ENCODE measurements at places on chromosomes 3 and 15.

GRCh38 chr3:55333046-55333445, 154.1 kb downstream of the WNT5A start:
- DNase-seq, result no peak

- no peak for DNase-seq
Measured at GRCh38 chr15:37652646-37653417, 281.6 kb upstream of the TMCO5A start.

- peak; percentile 72 for DNase-seq
Measured at GRCh38 chr3:32175607-32176197, 62.8 kb upstream of the CMTM8 start.

- DNase-seq, result no peak
Measured at GRCh38 chr3:18772699-18773305, 347.7 kb upstream of the SATB1 start.

- peak; percentile 90 for DNase-seq
Measured at GRCh38 chr3:15345066-15345607, 12.8 kb upstream of the SH3BP5 start.

DNA sequence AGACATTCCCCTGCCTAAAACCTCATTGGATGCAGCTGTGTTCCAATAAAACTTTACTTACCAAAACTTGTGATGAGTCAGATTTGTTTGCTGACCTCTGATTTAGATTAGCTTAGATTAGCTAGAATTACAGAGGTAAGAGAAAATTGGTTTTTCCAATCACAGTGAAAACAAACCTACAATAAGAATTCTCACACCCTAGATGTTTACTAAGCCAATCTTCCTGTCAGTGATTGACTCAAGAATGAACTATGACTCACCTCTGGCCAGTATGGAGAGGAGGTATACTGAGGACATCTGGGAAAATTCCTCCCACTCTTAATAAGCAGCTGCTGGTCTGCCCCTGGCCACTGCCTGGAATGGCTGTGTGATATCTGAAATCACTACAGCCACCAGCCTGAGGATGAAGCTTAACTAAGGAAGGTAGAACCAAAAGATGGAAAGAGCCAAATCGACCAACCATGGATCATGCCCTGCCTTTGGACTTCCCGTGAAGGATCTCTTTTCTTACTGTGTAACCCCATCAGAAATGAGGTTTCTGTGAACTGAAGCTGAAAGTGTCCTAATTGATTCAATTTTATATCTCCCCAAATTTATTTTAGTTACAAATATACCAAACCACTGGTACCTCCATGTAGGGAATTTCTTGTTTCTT, 19.0 kb upstream of the GHSR start:
- no peak for DNase-seq

- no peak for DNase-seq
Measured at GRCh38 chr15:65264863-65265430, 21.7 kb downstream of the PARP16 start.

DNA sequence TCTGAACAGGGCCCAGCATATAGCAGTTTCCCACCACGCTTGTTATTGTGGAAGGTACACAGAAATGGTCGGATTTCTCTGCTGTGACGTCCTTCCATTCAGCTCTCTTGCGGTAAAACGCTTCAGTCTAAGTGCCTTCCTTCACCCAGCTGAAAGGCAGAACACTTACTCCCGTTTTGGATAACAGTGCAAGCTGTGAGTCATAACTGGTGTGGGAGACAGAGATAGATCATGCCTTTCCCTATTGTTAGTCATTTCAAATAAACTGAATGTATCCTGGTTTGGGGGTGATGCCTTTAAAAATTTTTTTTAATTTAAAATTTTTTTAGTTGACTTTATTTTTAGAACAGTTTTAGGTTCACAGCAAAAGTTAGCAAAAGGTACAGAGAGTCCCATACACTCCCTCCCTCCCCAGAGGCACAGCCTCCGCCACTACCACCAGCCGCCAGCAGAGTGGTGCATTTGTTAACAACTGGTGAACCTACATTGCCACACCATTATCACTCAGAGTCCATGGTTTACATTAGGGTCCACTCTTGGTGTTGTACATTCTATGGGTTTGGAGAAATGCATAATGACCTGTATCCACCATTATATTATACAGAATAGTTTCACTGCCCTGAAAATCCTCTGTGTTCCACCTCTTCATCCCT, 94.9 kb upstream of the NSMCE3 start:
- peak; percentile 60 for DNase-seq

GRCh38 chr3:32861681-32862080, 43.9 kb downstream of the TRIM71 start:
- DNase-seq, result no peak

DNA sequence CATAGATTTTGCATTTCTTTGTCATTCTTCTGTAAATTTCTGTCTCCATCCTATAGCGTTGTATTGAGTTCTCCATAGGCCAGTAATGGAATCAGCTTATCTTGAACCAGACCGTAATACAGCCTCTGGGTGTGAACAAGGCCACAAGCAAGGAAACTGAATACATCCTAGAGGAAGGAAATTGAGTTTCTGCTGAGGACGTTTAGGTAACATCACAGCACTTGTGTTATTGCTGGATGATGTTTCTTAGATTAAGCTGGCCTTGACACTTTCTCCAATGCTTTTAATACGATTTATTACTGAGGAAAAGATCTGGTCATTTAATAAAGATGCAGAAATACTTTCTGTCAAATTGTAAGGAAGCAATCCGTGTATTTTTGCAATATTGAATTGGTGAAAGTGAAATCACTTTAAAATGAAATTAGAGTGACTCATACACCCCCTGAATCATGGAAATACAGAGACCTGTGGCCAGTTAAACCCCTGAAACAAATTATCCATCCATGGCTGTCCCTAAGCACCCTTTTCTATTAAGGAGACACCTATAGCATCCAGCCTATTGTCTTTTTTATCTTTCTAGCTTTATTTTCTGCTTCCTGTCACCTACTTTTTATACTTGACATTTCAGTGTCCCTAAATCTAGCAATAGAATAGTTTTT, 48.5 kb upstream of the UBE3A start:
- no peak for DNase-seq

DNA sequence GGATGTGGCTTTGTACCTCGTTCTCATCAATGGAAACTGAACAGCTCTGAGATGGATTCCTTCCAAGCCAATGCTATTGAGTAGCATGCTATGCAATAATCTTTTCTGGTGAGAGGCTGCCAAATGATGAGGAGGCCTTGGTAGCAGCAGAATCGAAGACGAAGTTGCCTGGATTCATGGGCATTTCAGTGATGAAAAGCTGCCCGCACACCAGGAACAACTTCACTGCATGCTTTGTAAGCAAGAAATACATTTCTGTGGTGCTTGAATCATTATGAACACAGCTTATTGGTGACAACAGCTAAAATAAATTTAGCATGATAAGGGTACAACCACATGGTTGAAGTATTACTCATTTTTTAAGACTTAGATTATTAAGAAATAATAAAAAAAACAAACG, 246.8 kb upstream of the ROBO1 start:
- no peak for DNase-seq

DNA sequence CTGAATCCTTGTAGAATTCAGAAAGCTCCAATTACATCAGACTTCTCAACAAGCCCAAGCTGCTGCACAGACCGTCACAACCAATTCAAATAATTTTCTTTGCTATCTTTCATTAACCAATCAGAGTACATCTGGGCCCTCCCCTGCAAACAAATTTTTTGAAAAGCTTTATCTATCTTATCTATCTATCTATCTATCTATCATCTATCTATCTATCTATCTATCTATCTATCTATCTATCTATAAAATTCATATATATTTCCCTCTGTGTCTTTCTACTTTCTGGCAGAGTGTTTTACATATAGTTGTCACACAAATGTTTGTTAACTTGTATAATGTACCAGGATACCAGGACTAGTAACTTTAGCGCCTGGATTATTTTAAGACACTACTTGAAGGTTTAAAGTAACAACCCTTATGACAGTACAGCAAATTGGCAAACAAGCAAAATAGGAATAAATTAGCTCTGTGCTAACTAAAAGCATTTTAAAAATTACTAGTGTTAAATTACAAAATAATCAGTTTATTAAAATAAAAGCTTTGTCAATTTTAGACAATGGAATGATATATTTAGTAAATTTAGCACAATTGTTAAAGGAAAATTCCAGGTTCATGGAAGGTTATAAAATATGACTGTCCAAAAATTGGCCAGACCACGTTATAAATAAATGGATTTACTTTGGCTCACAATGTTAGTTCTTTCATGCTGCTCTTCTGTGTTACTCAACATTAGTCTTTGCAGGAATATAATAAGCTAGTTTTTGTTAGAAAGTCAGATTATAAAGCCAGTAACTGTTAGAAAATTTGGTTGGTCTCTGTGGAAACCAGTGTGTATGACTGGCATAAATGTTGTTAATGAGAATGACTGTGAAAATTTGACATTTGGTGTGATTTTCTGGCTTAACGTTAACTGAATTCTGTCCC, 138.6 kb downstream of the SUCNR1 start:
- DNase-seq, result no peak

- DNase-seq, result no peak
Measured at GRCh38 chr15:85749261-85750151, 45.2 kb downstream of the KLHL25 start.

DNA sequence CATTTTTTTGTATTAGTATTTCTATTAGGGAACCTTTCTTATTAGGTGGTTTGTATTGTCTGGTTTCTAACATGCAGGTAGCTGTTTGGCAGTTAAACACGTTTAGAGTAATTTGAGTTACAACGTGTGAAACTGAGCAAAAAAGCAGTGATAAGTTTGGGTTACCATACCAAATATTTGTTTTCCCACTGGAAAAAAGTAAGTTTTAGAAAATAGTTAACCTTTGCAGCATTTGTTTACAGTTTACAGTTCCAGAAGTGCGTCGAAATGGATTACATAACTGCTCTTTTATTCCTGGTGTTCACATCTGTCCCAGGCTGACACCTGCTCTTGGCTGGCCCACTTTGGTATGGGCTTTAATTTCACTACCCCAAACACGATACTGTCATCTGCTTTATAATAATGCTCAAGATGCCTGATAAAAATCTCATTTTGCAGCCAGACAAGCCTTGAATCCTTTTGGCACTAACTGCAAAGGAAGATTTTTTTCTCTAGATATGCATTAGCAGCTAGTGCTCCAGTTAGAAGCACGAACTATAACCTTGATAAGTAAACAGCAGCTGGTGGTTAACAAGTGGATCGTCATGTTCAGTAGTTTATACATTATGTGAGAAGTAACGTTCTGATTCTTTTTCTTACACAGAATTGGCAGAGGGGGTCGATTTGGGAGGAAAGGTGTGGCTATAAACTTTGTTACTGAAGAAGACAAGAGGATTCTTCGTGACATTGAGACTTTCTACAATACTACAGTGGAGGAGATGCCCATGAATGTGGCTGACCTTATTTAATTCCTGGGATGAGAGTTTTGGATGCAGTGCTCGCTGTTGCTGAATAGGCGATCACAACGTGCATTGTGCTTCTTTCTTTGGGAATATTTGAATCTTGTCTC, 5.3 kb downstream of the EIF4A2 start:
- no peak for DNase-seq

DNA sequence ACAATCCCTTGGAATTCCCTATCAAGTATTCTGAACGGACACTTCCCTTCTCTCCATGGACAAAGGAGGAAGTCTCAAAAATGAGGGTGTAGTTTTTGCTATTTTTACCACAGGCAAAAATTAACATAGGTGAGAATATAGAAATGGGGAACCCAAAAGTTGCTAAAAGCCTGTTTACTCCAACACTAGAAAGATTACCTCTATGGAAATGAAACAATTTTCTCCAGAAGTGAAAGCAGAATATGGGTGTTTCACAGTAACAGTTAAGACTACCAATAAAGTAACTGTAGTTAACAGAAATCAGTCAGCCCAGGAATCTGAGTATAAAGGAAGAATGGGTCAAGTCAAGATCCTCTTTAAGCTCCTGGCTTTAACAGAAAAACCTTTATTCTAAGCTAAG, 9.3 kb downstream of the TRA2B start:
- no peak for DNase-seq

GRCh38 chr3:148173851-148174250, 523.9 kb upstream of the AGTR1 start:
- no peak for DNase-seq

- no peak for DNase-seq
Measured at GRCh38 chr3:185297867-185298266, 44.0 kb upstream of the EHHADH start.

DNA sequence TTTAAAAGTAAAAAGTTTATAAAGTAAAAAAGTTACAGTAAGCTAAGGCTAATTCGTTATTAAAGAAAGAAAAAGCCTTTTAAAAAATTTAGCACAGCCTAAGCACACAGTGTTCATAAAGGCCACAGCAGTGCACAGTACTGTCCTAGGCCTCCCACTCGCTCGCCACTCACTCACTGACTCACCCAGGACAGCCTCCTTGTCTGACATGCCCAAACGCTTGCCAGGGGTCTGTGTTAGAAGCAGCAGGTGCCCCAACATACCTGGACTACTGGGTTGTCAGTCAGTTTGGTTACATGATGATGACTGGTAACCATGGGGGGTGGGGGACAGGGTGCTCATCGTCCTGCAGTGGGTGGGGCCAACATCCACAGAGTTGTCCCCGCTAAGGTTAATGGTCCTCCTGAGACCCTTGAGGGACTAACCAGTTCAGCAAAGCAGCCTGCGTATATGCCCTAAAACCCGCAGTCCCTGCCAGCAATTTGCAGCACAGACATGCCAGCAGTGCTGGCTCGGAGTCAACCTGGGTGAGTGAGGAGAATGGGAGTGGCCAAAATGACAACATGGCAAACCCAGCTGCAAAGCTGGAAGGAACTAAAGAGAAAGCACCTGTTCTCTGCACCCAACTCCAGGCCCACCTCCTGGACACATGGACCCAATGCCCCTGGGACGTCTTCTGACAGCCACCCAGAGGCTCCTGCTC, 49.2 kb downstream of the CYFIP1 start:
- DNase-seq, result no peak

DNA sequence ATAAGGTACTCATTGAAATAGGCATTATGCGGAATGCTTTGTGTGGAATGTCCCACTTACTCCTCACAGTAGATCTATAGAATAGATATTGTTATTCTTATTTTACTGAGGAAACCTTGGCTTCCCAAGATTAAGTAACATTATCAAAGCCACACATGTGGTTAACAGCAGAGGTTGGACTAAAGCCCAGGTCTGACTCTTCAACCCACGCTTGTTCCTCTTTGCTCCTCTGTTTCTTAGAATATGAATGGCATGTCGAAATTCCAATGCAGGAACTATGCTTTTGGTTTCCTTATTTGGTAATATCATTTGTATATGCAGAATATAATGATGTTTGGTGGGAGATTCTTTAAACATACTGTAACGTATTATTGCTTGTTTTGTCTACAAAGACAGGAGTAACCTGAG, 818.8 kb upstream of the LMCD1 start:
- no peak for DNase-seq

DNA sequence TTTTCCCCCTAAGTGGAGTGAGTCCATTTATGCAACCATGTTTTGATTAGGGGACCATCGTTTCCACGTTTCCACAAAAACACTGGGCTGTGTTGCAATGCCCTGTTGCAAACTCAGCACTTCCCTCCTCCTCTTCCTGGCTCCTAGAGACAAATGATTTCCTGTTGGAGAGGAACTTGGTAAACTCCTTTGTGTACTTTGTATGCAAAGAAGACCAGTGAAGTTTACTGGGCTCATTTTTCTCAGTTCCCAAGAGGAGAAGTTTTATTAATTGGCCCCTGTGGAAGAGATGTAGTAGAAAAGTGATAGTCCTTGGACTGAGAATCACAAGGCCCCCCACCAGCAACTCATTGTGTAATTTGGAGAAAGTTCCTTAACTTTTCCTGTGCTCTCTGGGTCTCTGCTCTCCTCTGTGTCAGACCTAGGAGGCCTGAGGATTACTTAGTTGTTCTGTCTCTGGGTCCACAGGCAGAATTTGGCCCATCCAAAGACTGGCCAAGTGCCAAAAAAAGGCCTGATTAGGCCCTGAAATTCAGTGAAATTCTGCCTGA, 95.0 kb downstream of the ATG7 start:
- DNase-seq, result no peak

- no peak for DNase-seq
Measured at GRCh38 chr3:70531063-70531657, 218.7 kb upstream of the MDFIC2 start.
